NCI-H460 (cell line): ENCODE measurements at places on chromosomes 4 and X. TPM values are rescaled to one million over a fixed set of nuclear protein-coding genes. Genes with fewer than 3 reads are reported as not detected.

HMGN5 gene
- 5.1 and 9.5 TPM in 2 replicates for total RNA-seq

FUNDC1 gene
- total RNA-seq, result 26.3 and 31.1 TPM in 2 replicates

CSN1S1 gene
- total RNA-seq, result not detected in 2 replicates

GPR34 gene
- 0.17 and 0.32 TPM in 2 replicates for total RNA-seq

DTHD1 gene
- total RNA-seq, result not detected in 2 replicates
